ENCODE measurements at places on chromosomes 6 and 20. TPM values are rescaled to one million over a fixed set of nuclear protein-coding genes. Genes with fewer than 3 reads are reported as not detected.

The PERP gene
- total RNA-seq: 7.7 TPM

The PPP1R3G gene
- 3.3 TPM for total RNA-seq

The LIN28B gene
- not detected for total RNA-seq

The PRDM13 gene
- not detected for total RNA-seq

The CD83 gene
- total RNA-seq: 1.4 TPM

The FBXL4 gene
- 18.8 TPM for total RNA-seq
